Breast epithelium (tissue), 4 donors: ENCODE measurements at places on chromosomes 11 and 22. TPM values are rescaled to one million over a fixed set of nuclear protein-coding genes. Genes with fewer than 3 reads are reported as not detected.

DNA sequence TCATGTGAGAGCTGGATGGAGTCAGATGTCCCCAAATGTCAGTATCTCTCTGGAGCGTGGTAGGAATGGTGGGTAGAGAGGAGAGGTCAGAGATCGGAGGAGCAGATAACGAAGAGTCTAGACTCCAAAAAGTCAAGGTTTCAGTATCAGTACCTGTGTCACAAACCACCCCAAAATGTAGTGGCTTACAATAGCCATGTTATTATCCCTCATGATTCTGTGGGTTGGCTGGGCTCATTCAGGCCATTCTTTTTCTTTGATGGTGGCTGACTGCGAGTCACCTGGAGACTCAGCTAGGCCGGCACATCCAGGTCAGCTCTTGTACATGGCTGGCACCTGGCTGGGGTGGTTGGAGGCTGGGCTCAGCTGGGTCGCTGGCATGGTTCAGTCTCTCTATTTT, 7.3 kb upstream of the SSTR3 start:
- no peak for DNase-seq

DNA sequence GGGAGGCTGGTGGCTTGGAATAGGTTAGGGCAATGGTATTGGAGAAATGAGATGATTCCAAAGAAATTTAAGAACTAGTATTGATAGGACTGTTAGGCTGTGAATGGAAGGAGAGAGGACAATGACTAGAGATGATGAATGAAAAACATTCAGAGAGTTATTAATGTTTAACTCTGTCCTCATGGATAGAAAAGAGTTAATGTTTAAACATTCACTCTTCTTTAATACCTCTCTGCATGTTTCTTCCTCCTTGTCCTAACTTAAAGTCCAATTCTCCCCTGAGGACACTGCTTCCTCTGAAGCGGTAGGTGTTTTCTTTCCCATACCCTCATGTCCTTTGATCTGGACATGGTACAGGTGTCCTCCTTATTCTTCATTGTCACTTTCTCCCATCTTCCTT, 13.4 kb downstream of the CHEK1 start:
- DNase-seq, result no peak

DNA sequence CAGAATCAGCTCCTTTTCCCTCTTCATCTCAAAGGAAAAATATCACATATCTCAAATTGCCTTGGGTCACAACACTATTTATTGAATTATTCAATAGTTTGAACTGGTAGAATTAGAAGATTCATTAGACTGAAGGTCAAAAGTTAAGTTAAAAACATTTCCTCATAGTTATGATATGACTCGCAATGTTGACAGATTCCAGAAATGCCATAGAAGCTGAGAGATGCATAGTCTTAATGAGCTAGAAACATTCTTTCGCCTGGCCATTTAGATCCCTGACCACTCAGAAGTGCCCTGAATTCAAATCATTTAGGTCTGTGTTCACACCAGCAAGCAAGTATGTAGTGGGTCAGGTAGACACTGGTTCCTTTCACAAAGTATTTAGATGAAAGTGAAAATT, 44.4 kb downstream of the FAT3 start:
- no peak for DNase-seq

GRCh38 chr11:72613977-72614376, 60.2 kb downstream of the PDE2A start:
- no peak for DNase-seq

DNA sequence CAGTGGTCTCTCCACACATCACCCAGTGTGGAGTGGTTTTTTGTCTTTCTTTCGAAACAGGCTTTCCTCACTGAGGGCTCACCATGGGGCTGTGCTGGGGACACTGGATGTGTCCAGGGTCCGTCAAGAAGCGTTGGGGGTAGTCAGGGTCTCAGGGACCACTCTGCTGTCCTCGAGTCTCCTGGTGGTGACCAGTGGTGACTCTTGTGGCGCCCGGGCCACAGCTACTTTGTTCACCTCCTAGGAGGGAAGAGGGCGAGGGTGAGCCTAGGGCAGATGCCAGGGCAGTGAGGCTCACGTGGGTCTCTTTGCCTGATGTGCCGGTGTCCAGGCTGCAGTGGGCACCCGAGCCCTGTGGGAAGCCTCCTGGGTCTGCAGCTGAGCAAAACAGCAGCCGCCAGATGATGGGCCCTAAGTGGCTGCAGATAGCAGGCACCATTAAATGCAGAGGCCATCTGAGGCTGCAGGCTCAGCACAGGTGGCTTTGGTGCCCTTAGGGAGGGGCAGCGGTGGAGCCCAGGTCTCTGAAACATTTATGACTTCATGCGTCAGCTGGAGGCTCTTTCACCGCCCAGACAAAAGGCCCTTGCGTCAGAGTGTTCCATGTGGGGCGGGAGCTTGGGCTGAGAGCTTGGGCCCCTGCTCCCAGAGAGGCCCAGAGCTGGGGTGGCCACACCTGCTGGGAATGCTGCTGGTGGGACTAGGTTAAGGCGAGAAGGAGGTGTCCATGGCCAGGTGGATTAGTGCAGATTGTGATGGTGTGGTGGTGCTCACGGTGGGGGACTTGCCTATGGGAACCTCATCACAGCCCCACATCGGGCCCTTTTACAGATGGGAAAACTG, 29.5 kb downstream of the KCNQ1 start:
- DNase-seq, result no peak

The TST gene
- 68.0 TPM for total RNA-seq

The PRRG4 gene
- total RNA-seq, result 2.2 TPM

The PRODH gene
- total RNA-seq, result 4.6 TPM
